Activated T-helper 2 cell treated with anti-CD3 and anti-CD28 coated beads, Interferon-gamma antibody, Interleukin-2, Interleukin-4, amounts not matched to agents 10 μg/mL and 5 μg/mL and 100 μg/mL, durations not matched to agents 14 hours and 24 hours and 36 hours (primary cell): ENCODE measurements at places on chromosomes 2 and 18. TPM values are rescaled to one million over a fixed set of nuclear protein-coding genes. Genes with fewer than 3 reads are reported as not detected.

- DNase-seq = peak; percentile 29
Observed at GRCh38 chr18:62505669-62506494, 16.9 kb upstream of the ZCCHC2 start.

- DNase-seq = no peak
Observed at GRCh38 chr2:210577263-210578071, 21.1 kb downstream of the CPS1 start.

DNA sequence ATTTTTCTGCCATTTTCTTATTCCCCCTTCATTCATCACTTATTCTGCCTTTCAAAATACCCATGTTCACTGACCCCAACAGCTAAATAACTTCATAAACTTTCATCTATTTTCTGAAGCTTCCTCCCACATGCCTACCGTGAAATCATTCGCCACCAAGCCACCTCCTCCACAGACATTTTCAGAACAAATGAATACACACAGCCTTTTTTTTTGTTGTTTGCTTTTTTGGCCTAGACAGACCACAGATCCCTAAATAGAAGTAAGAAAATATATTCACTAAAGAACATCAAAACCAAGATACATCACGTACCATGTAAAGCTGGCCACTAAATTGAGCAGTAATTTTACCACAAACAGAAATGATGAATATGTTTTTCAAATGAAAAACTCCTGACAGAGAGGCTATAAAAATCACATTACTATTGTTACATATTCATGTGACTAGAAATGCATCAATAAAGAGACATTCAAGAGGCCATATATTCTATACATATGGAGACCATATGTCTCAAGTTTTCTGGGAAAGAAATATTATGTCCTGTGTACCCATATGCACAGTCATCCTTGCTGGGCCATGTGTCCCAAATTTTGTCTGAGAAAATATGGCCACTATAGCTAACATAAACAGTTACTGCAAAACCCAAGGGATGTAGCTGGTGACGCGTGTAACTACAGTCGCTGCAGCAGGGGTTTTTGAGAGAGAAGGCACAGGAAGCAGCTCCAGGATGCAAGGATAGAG lies 200.3 kb downstream of the FBXO15 start:
- no peak for DNase-seq

- DNase-seq = no peak
Observed at GRCh38 chr2:167310442-167310841, 422.2 kb downstream of the XIRP2 start.

- no peak for DNase-seq
Observed at GRCh38 chr2:48728295-48728694, 27.2 kb downstream of the LHCGR start.

GRCh38 chr2:109094144-109094543 lies 34.9 kb upstream of the SH3RF3 start:
- DNase-seq = no peak

- no peak for DNase-seq
Observed at GRCh38 chr18:43034683-43035500, 80.6 kb downstream of the RIT2 start.

GRCh38 chr2:219628986-219629901 lies 1.8 kb downstream of the SLC4A3 start:
- no peak for DNase-seq

DNA sequence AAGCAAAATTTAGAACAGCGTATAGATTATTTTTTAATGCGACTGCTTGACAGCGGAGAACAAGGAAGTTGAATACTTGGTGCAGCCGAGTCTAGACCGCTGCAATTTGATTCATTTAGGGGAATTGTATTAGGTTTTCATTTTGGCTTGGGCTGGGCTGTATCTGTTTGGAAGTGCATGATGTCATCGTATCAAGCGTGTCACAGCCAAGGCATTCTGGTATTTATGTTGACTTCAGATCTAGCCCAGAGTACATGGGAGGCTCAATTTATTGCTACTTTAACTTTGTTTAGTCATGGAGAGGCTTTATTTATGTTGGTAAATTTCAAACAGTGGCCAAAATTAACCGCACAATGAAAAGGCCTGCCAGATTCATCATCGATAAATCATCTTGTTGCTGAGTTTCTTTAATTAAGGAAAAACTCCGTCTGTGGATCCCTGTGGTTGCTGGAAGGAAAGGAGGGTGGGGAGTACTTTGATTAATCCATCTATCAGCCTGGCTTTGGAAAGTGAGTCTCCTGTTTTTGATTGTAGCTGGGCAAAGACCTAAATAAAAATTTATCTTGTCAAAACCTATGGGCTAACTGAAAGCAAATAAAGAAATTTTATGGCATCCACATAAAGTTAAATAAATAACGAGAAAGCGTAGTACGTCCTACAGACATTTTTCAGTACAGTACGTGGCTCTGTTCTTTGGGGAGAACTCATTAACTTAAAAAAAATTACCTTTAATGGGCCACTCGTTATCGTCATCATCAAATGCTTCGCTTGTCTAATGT lies 230.4 kb upstream of the SPRED2 start:
- DNase-seq = no peak

DNA sequence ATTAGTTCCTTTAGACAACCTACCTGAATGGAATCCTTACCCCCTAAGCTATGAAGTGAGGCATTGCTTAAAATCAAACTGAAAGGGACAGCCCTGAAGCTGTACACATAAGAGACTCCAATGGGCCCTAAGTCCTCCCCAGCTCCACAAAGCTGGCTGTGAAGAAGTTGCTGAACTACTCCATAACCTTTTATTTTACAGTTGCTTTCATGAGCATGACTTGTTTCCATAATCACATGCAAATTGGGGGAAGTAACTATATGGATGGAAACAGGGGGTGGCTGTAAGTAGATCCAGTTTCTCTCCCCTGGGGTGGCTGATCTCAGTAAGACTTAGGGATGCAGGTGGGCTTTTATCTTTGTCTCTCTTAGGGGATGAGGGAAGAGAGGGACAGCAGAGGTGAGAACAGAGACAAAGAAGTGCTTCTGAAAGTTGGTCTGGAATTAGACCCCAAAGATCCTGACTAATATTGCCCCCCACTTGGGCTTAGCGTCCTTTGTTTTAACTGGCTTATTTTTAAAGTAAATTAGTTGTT lies 5.5 kb downstream of the FZD5 start:
- DNase-seq = no peak

GRCh38 chr2:113886479-113887008 lies 3.3 kb upstream of the ACTR3 start:
- DNase-seq = peak; percentile 51

DNA sequence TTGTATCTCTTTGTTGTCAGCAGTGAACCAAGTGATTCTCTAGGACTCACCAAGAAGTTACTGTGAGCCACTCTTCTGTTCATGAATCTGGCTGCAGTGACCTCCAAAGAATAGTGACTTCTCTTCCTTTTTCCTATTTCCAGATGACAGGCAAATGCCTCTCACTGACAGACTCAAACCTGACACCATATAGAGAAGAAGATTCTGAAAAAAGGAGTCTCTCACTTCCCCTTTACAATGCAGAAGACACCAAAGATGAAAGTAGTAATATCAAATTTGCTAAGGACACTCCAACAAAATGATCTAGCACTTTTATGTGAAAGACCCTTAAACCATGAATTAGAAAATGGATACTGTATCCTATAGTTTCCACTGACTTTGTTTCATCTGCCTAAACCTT lies 44.4 kb upstream of the SETBP1 start:
- DNase-seq = no peak

DNA sequence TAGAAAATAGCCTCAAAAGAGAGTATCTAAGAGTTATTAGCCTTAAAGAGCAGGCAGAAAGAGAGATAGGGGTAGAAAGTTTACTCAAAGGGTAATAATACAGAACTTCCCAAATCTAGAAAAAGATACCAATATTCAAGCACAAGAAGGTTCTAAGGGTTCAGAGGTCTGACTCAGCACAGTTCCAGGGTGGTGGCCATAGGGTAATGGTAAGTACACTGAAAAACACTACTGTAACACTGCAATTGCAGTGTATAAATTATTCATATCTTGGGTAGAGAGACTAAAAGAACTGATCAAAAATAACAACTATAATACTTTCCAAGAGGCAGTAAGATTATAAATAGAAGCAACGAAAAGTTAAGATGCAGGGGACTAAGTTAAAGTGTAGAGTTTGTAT lies 115.2 kb downstream of the ROCK1 start:
- no peak for DNase-seq

DNA sequence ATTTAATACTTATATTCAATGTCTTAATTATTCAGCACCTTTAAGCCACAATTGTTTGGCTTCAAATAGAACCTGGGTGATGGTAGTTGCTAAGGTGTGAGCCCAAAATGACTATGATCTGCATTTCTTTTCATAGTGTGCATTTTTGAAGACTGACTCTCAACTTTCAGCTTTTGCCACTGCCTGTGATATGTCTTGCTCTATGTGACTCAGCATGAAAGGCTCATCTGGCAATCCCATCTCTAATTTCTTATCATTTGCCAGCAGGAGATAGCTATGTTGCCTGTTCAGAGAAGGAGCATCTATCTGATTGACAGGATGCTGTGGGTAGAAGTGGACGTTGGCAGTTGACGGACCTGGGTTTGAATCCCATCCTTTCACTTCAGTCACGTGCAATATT lies 34.5 kb upstream of the CCDC93 start:
- no peak for DNase-seq

GRCh38 chr2:233418761-233419546 lies 64.7 kb downstream of the DGKD start:
- DNase-seq = no peak

DNA sequence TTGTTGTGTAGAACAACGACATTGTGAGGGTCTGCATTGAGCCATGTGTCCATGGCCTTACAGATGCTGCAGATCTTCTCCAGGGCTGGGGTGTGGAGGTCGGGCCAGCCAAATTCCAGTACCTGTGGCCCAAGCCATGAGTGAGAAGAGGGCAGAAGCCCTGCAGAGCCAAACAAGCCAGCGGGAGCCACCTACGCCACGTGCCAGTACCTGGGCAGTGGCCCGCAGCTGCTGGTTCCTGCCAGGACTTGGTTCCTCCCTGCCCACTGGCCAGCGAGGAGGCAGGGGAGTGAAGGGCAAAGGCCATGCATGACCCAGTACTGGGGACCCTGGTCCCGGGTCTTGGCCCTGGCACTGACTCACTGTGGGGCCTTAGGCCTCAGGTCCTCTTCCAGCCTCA lies 109.4 kb downstream of the TNS1 start:
- no peak for DNase-seq

GRCh38 chr2:17476064-17476463 lies 42.2 kb downstream of the RAD51AP2 start:
- no peak for DNase-seq

GRCh38 chr2:239116456-239117246 lies 268.8 kb downstream of the TWIST2 start:
- no peak for DNase-seq

DNA sequence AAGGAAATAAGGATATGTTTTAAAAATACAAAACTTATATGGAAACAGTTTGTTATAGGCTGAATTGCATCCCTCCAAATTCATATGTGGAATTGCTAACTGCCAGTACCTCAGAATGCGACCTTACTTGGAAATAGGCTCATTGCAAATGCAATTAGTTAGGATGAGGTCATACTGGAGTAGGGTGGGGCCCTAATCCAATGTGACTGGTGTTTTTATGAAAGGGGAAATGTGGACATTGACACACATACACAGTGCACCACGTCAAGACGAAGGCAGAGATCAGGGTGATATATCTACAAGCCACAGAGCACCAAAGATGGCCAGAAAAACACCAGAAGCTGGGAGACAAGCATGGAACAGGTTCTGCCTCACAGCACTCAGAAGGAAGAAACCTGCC lies 494.2 kb downstream of the TSN start:
- no peak for DNase-seq

- no peak for DNase-seq
Observed at GRCh38 chr2:142997231-142997630, 119.8 kb downstream of the KYNU start.

GRCh38 chr2:85547089-85547858 lies 8.3 kb downstream of the MAT2A start:
- DNase-seq = no peak

DNA sequence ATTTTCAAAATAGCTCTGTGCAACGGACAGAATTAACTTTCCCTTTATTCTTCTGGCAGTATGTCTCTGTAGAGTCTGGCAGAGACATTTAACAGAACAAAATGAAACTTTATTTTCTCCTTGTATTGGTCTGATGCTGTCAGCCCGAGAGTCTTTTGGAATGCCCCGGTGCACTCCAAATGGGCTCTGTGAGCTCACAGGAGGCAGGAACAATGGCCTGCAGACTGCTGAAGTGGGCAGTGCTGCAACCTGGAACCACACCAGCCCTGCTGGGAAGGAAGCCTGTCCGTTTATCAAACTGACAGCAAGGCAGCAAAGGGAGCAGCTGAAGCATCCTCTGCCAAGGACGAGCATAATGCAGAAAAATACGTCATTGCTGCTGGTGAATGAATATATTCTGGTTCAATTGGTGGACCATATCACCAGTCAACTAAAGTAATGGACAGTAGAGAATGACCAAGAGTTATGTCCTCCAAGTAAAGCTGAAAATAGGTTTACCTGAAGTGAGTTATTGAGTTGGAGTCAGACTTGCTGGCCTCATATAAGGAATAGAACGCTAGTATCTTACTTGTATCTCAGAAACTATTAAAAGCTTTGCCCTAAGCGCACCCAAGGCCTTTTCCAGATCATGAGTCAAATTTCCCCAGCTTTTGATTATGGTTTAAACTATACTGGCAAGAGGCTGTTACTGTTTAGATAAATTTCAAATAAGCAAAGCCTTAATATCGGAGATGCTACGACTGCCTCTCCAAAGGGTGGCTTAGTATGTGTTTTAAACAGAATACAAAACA lies 207.6 kb upstream of the TANK start:
- no peak for DNase-seq

DNA sequence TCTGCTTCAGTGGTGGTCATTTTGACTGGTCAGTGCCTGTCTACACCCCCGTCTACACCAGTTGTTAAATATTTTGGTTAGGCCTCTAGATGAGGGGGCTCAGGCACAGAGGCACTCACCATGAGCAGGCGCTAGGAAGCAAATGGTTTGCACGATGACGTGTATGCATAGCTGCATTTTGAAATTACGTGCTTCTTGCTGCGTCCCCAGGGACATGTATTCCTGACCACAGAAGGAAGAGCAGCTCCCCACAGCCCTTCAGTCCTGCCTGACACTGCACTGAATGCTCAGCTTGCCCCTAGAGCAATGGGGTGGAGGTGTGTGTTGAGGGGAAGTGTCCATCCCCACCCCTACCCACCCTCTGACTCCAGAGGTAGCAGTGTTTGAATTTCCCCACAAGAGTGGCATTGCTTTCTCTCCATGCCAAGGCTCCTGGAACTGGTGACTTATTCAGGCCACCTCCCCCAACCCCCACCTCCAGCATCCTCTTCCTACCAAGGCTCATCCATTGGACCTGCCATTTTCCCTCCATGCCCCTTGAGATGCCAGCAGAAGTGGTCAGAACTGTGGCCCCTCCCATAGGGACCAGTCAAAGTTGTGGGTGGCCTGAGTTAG lies 11.4 kb upstream of the ZAP70 start:
- no peak for DNase-seq

- DNase-seq = no peak
Observed at GRCh38 chr2:187971893-187972292, 319.8 kb upstream of the GULP1 start.

GRCh38 chr2:196987649-196988364 lies 61.3 kb upstream of the PGAP1 start:
- peak; percentile 35 for DNase-seq

GRCh38 chr2:195160963-195161362 lies 496.1 kb upstream of the SLC39A10 start:
- DNase-seq = no peak

- DNase-seq = no peak
Observed at GRCh38 chr2:164984428-164984827, 29.1 kb upstream of the SLC38A11 start.

Gene FHL2
- 5.3 and 5.6 TPM in 2 replicates for total RNA-seq

Gene PFN4
- total RNA-seq = 0.30 TPM in 1 of 2 replicates, not detected in the other

Gene OBSL1
- total RNA-seq = 0.37 and 0.59 TPM in 2 replicates

Gene FER1L5
- total RNA-seq = not detected in 2 replicates

Gene PPIG
- 57.5 and 57.6 TPM in 2 replicates for total RNA-seq

Gene DAPL1
- total RNA-seq = not detected in 2 replicates

Gene PTRHD1
- total RNA-seq = 25.9 and 26.6 TPM in 2 replicates

Gene SFTPB
- not detected in 2 replicates for total RNA-seq
